Fibroblast of skin of left biceps (primary cell): ENCODE measurements at places on chromosomes 5 and 9.

- DNase-seq, result no peak
These were observed 21.5 kb downstream of the PLPP7 start for GRCh38 chr9:131310833-131311554.

GRCh38 chr5:83321483-83322055, 150.0 kb upstream of the VCAN start:
- peak; percentile 50 for DNase-seq

DNA sequence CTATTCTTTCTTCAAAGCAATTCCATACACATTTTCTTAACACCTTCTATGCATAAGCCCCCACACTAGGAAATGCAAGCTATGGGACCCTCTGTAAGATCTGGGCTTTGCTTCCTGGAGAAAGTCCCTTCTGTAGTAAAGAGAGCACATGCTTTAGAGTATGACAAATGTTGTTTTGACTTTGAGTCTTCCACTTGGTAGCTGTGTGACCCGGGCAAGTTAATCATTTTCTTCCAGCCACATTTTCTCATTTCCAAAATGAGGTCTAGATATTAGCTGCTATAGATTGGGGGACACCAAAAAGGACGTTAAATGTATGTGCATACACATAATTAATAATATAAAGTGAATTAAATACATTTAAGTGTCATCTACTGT, 334.0 kb downstream of the NFIB start:
- DNase-seq, result no peak

DNA sequence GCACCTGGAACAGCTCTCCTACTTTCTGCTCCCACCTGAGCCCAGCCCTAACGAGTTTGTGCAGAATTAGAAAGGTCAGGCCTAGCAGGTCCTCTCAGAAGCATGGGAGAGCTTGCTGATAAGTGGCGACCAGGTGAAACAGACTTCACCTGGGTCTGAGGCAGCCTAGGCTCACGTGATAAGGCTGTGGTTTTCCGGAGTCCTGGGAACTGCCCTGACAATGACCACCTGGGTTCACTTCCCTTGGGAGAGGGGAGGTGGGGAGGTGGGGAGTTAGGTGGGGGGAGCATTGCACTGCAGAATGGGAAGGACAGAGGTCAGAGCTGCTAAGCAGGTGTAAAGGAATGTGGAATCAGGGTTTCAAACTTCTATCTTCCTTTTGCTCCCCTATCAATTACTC, 152.9 kb upstream of the MAP1B start:
- no peak for DNase-seq

DNA sequence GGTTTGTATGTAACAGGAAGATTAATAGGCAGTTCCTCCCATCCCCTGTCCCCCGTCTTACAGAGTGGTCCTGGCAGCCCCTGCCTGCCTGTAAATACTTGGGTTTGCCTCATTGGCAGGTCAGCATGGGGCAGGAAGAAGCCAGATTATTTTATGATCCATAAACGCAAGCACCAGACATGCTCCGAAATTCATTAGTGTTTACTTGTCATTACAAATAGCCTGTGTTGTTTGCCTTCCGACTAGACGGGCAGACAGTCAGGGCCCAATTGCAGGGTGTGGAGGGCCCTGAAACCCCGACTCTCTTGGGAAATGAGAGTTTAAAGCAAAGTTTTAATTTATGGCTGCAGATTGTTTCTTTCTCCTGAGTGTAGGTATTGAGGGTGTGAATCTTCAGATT, 97.2 kb downstream of the RALGPS1 start:
- no peak for DNase-seq

DNA sequence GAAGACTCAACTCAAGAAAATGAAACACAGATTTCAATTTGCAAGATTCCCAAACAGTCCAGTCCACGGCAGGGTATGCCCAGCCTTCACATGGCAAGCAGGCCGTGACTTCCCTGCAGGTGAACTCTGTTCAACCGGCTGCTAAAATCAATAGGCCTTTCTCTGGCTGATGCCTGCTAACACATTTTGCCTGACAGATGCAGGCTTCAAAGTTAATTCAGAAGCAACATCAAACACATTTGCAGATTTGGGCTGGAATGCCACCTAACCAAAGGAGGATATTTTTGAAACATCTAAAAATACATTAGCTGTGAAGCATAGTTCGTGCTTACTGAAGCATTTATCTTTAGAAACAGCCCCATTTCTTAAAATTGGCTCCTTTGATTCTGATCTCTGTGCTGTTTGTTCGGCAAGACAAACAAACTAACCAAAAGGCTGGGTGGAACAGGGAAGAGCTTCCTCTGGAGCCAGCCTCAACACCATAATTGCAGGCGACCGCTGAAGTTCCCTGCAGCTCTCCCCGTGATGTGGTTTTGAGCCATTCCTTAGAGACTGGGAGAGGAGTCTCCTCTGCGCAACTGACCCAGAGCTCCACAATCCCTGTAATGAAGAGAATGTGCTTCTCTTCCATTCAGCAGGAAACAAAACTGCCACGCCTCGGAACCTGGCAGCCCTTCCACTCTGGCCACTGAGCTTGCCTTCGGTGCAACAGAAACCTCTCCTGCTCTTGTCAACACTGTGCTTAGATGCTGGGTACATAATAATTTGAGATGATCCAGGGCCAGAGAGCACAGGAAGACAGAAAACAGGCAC, 126.5 kb downstream of the MYO10 start:
- peak; percentile 53 for DNase-seq

DNA sequence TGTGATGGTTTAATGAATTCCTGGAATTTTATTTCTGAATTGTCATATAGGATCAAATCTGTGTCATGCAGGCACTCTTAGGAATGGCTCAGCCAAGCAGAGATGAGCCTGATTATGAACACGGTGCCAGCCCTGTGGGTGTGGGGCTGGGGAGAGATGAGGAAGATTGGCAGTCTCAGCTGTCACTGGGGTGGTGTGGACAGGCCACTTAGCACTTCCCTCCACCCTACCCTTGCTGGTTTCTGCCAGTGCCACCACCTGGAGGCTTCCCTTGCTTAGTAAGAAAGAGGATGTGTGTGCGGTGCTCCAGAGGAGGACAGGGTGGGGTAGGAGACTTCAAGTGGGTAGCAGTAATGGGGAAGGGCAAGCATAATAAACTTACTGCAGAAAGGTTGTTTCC, 226.6 kb downstream of the CD180 start:
- DNase-seq, result no peak

DNA sequence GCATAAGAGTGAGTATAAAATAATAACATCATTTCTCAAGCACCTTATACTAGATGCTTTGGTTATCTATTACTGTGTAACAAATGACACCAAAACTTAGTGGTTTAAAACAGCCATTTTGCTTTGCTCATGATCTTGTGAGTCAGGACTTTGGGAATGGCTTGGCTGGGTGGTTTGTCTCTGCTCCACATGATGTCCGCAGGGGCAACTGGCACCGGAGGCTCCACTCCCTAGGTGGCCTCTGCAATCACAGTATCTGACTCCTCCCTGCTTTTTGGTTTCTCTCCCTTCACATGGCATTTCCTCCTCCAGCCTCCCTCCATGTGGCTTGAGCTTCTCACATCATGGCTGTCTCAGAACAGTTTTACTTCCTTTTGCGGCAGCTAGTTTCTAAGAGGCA, 259.5 kb downstream of the GAS1 start:
- DNase-seq, result no peak

DNA sequence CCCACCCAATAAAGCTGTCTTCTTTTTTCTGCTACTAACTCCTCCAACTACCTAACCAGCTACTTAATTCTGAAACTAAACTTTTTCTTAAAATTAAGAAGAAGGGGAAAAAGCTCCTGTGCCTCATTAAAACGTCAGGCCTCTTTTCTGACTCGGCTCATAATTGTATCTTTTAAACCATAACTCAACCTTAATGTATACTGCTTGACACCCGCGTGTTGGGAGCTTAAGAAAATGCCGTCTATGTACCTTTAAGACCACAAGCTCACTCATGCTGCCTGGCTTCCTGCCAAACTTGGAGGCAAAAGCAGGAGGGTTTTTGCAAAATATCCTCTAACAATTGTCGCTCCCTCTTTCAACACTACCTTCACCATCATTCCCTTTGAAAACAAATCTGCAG, 5.0 kb downstream of the EBF1 start:
- DNase-seq, result peak; percentile 74

- peak; percentile 76 for DNase-seq
These were observed 180.8 kb downstream of the GOLPH3 start for GRCh38 chr5:31993165-31993961.

DNA sequence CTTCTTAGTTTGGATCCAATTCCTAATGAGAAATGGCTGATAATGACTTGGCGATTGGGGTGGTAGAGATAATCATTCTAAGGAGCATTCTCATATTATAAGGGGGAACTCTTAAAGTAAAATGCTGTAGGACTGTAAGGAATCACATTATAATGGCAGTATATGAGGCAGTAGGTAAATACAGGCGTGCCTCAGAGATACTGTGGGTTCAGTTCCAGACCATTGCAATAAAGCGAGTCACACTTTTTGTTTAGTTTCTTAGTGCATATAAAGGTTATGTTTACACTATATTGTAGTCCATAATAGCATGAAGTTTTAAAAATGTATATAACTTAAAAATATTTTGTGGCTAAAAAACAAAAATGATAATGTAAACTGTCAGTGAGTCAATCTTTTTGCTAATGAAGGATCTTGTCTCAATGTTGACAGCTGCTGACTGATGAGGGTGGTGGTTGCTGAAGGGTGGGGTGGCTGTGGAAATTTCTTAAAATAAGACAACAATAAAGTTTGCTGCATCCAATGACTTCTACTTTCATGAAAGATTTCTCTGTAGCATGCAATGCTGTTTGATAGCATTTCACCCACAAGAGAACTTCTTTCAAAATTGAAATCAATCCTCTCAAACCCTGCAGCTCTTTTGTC, 15.8 kb downstream of the NMUR2 start:
- no peak for DNase-seq

DNA sequence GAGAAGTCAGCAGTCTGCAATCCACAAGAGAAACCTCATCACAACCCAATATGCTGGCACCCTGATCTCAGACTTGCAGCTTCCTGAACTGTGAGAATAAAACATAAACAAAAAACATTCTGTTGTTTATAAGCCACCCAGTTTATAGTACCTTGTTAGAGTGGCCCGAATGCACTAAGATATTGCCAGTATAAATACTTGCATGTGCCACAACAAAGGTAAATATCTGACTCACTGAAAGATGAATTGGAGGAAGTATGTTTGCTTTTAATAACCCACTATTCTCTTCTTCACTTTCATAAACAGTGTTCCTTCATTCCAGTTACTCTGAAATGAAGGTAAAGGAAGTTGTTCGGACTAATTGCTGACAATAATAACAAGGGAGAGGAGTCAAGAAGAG, 1163.4 kb upstream of the CDH6 start:
- no peak for DNase-seq

DNA sequence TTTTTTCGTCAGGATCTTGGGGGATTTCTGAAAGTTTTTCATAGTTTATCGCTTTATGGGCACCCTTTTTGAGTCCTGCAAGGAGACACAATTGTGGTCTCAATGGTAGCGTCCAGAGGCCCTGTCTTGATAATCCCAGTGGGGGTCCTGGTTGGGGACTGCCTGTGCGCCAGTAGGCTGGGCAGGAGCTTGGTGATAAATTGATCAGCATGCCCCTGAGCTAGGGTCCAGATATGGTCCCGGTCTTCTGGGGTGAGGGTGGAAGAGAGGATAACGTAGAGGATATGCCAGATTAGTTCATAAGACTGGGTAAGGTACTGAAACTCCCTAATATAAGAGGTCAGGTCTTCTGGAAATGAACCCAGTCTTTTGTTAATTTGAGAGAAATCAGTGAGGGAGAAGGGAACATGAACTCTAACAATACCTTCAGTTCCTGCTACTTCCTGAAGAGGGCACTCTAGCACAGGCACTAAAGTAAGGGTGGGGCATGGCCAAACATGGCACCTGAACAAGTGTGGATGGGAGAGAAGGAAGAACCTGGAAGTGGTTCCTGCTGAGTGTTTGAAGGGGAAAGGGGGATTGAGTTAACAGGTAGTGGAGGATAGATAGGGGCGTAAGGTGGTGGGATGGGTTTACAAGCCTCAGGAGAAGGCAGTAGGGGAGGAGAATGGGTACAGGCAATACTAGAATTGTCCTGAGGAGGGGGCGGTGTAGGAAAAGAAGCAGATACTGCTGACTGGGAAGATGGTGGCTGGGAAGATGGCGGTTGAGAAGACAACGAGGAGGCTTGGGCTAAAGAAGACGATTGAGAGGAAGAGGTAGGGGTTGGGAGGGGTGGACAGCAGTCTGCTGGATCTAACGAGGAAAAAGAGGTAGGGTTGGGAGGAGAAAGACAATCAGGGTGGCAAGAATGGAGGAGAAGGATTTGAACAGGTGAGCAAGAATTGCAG, 33.8 kb upstream of the ANXA2R start:
- DNase-seq, result no peak

GRCh38 chr5:151022511-151023018, 2.2 kb downstream of the GPX3 start:
- DNase-seq, result no peak

DNA sequence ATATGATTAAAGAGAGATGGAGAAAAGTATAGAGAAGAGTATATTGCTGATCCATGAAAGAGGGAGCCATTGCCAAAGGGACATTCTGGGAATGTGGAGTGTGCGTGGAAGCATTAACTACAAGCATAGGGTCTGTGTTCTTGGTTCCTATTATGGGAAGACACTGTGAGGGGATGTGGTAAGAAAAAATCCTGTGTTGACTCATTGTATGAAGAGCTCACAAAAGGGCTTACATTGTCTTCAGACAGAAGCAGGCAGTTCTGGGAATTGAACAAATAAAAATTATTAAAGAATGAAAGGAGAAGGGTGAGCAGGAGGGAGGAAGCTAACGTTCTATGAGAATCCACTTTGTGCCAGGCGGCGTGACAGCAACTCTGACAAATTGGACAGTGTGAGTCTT, 250.4 kb upstream of the CHD1 start:
- DNase-seq, result no peak

- DNase-seq, result peak; percentile 24
These were observed 50.9 kb downstream of the AP3B1 start for GRCh38 chr5:78243639-78244038.

DNA sequence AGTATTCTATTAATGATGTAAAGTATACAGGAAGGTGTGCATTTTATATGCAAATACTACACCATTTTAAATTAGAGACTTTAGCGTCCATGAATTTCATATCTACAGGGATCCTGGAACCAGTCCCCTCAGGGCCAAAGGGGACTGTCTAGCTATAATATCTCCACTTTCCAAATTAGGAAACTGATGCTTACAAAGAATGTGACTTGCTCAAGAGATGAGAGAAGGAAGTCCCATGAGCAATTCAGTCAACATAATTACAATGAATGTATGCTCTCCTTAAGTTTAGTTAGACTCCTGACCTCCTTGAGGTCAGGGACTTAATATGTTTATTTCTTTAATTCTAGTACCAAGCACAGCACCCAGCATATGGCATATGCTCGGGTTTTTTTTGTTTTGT, 23.7 kb downstream of the NIPBL start:
- no peak for DNase-seq

DNA sequence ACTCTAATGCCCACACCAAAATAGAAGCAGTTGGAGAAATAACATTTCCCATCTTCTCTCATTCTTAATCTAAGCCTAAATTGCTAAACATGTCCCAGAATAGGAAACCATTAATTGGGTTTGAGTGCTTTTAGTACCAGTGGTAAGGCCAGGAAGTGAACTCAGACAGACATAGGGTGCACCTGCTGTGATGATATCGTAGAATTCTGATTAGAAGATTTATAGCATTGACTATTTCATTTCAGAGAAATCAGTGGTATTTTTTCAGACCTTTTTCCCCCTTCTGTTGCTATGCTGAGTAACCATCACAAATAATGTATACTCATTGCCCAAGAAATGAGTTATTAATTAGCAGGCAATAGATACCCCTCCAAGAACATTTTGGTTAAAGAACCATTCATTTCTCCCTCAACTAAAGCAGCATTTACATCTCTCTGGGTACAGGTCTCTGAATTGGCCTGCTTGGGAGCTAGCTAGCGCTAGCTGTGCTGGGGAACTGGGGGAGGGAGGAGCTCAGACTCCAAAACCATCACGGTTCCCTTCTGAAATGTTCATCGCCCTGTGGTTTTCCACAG, 7.3 kb downstream of the GLRX start:
- DNase-seq, result no peak
